ENCODE measurements at places on chromosomes 12 and 14.

DNA sequence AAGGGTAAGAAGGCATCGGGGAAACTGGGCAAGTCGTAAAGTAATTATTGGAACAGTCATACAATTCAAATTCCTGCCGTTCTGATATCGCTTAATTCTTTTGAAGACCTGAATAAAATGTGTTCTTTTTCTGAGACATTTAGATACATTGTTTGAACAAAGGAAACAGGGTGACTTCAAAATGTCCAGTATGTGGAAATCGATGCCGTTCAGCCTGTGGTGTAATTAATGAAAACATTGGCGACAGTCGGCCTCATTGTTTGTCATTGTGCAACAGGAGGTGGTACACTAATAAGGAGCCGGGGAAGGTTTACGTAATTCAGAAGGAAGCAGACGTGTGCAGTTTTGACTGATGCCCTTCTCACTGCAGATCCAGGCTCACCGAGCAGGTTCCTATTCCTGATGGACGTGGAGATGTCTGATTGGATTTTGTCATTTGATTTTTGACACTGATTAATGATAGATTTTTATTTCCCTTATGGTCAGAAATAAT, 92.7 kb downstream of the BORCS5 start:
- peak; percentile 42 for DNase-seq

DNA sequence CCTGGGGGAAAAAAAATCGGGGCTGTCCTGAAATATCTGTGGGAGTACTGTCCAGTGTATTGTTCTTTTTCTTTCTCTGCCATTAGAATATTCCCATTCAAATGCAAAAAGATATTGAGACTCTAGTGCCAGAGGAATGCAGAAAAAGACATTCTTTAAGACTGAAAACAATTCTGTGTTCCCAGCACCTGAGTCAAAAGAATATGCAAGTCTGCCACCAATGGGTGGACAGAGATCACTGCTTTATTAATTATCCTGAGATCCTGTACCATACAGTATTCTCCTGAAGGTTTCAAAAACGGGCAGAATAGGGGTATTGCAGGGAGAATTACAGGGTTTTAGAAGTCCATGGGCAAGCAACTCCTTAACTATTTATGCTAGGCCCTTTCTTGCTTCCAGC, 361.8 kb downstream of the C12orf50 start:
- DNase-seq, result peak; percentile 6

GRCh38 chr14:68810173-68811153, 17.6 kb upstream of the ZFP36L1 start:
- DNase-seq, result no peak

- DNase-seq, result peak; percentile 37
Measured at GRCh38 chr14:99586054-99586760, 17.8 kb downstream of the CCDC85C start.

DNA sequence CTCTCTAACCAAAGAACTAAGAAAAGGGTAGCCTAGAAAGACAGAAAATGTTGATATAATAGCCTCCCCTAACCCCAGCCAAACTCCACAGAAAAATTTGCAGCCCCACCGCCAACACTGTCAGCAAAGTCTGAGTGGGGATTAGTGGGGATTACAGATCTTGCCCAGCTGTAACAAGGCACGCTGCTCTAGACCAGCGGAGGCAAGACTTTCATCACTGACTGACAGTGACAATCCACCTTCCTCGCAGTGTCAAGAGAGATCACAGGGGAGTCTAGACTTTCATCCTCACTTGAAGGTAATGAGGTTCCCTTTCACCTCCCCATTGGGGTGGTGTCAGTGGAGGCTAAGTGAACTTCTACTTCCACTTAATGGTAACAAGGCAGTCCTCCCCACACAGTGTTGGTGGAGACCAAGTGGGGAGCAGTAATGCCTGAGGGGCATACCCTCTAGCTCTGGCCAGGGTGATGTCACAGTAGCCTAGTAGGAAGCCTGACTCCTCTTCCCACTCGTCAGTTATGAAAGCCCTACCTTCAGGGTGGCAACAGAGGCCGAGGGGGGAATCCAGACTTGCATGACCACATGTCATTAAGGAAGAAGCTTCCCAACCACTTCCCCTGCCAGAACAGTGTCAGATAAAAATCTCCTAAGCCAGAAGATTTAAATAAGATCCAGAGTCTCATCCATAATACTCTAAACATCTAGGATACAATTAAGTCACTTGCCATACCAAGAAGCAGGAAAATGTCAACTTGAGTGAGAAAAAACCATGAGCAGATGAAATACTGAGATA, 91.7 kb upstream of the RASSF8 start:
- peak; percentile 21 for DNase-seq

DNA sequence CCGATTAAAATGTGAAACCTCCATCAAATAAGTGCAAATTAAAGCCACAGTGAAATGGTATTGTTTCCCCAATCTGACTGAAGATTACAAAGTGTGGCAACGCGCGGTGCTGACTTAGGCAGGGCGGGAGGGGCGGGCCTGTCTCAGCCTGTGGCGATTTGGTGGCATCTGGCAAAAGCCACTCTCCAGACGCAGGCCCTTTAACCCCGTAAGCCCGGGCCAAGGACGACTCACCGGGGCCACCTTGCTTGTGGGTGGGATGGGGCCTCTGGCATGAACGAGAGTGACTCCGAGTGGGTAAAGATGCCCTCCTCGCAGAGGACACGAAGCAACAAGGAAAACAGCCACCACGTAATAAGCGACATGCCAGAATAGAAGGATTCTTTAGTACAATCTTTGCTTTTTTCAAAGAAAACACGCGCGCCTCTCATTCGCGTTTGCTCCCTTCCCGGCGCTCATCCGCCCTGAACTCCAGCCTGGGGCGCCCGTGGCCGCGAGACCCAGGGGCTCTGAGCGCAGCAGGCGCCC, 815 bp downstream of the DEGS2 start:
- DNase-seq, result no peak

DNA sequence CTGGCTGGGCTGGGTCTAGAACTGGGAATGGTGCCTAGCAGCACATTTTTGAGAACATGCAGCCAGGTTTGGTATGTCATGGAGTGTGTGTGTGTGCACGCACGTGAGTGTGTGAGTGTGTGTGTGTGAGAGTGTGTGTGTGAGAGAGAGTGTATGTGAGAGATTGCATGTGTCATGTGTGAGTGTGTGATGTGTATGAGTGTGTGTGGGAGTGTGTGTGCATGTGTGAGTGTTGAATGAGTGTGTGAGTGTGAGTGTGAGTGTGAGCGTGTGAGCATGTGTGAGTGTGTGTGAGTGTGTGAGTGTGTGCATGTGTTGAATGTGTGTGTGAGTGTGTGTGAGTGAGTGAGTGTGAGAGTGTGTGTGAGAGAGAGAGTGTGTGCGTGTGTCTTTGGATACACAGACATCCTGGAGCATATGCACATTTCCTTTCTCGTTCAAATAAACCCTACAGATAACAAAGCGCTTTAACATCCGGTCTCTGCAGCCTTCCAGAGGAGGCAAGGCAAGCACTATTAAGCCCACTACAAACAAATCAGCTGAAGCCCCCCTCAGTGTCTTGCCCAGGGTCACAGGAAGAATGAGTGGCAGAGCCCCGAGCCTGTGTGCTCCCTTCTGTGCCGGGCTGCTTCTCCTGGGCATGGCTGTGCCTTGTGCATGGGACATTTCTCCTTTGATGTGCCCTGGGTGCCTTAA, 108.7 kb upstream of the ETV6 start:
- DNase-seq, result no peak

- no peak for DNase-seq
Measured at GRCh38 chr14:104041430-104042104, 43.9 kb upstream of the ASPG start.

- peak; percentile 55 for DNase-seq
Measured at GRCh38 chr12:11836282-11837151, 187.0 kb downstream of the ETV6 start.
